Midbrain (tissue), 1 donor: ENCODE measurements at places on chromosomes 7 and 10.

- DNase-seq, result no peak
Observed at GRCh38 chr10:79454259-79454658, 8.8 kb upstream of the ZCCHC24 start.

DNA sequence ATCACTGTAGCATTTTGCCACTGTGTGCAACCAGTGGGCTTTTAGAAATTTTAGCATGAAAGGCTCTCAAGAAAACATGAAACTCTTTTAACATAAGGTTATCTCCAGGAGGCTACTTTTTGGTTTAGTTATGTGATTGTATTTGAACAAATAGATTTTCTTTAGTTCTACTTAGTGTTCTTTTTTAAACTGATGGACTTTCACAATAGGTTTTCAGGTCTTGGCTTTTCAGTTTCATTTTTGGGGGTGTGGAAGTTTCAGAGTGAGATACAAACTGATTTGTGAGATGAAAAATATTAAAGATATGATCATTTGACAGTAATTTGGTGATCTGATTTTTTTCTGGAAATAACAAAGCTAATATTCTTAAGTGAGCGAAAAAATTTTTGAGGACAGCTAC lies 344.1 kb downstream of the PHF14 start:
- DNase-seq, result no peak

DNA sequence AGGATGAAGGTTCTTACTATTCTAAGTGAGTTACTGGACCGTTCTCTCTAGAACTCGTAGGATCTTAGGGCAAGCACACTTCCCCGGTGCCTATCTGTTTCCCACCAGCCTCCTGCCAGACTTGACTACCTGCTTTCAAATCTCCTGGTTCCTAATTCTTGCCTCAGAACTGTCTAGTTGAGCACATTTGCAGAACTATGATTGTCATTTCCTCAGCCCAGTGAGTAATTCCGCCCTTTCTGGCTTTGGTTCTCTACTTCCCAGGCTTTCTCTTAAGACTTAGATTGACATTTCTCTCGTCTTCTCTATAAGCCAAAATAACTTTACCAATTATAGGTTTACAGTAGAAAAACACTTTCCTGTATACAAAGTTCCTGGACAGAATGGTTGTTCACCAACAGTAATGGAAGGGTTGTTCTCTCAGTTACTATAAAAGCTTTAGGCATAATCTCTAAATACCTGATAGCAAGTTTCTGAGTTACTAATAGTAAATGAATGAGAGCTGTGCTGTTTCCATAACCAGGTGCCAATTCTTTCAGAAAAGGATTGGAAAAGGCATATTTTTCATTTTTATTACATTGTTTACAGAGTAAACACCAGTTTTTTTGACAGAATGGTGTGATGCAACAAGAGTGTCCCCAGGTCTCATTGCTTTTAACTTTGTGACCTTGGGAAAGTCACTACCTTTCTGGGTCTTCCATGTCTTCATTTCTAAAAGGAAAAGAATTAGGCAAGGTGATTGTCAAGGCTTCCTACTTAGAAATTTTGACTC lies 41.1 kb downstream of the PLEKHA8 start:
- no peak for DNase-seq

DNA sequence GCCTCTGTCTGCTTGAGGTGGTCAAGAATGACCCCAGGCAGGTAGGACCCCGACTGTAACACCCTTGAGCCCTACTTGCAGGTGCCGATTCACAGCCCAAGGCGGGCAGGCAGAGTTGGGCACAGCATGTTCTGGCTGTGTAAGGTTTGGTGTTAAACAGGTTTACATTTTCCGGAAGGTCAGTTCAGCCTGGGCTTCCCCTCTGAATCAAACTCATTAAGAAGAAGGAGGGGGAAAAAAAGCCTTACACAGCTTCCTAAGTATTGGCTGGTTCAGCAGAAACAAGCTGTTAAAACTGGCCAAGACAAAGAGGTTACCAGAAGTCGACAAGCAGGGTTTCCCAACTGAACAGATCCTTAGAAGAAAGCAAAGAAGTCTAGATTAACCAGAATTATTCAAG lies 132.7 kb downstream of the PRPF18 start:
- no peak for DNase-seq

DNA sequence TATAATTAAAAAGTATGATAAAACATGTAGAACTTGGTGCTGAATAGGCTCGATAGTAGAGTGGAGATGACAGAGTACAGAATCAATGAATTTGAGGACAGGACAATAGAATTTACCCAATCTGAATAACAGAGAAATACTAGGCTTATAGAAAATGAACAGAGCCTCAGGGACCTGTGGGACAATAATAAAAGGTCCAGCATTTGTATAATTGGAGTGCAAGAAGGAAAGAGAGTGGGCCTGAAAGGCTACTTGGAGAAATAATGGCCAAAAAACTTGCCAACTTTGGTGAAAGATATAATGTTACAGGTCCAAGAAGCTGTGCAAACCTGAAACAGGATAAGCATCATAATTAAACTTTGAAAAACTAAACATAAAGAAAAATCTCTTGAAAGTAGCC lies 227.3 kb downstream of the CXCL12 start:
- DNase-seq, result no peak

GRCh38 chr10:50310560-50311174 lies 59.4 kb upstream of the ASAH2 start:
- no peak for DNase-seq

DNA sequence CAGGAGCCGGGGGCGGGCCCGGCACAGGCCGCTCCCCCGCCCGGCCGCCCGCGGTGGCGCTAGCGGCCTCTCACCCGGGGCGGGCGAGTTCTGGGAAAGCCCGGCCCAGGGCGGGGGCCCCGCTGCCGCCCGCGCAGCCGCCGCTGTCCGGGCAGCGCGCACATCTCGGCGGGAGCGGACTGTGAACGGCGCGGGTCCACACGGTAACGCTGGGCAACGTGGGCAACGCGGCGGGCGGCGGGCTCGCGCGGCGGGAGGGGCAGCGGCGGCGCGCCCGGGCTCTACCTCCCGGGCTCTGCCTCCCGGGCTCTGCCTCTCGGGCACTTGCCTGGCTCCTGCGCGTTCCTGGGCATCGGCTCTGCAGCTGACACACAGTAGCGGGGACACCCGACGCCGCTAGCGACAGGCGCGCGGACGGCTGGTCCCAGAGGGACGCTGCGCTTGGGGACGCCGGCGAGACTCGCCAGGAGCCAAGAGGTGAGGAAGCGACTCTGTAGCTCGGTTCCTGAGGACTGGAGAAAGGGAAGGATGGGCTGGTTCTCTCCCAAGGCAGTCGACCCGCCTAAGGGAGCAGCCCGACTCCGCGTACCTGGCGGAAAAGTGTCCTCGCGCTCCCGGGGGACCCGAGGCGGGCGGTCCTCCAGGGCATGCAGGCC lies at the start of gene PLCE1:
Gene PLCE1, plus strand, starts transcription at position 150 of the 656 bp plus-strand sequence. CDS start 37,116 bp downstream, outside the sequence.
- DNase-seq, result peak; percentile 35

- no peak for DNase-seq
Observed at GRCh38 chr7:92446869-92447344, 375 bp upstream of the GATAD1 start.

- no peak for DNase-seq
Observed at GRCh38 chr7:50531928-50532327, 33.3 kb downstream of the DDC start.

GRCh38 chr10:118153287-118153686 lies 106.5 kb upstream of the RAB11FIP2 start:
- DNase-seq, result no peak

DNA sequence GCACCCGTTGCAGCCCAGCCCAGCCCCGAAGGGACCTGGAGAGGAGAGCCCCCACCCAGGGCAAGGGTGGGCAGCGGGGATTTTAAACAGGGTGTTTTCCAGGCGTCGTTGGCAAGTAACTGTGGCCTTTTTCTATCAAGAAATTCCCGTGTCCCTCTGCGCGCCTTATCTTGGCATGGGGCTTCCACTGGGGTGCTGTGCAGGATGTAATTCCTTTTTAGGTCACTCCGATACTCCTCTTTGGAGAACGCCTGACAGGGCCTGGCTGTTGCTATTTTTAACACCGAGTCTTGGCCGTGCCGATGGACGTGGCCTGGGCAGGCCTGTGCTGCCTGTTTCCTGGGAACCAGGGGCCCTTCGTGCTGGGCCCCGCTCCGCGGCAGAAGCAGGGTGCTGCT lies 93.8 kb downstream of the INPP5A start:
- no peak for DNase-seq

DNA sequence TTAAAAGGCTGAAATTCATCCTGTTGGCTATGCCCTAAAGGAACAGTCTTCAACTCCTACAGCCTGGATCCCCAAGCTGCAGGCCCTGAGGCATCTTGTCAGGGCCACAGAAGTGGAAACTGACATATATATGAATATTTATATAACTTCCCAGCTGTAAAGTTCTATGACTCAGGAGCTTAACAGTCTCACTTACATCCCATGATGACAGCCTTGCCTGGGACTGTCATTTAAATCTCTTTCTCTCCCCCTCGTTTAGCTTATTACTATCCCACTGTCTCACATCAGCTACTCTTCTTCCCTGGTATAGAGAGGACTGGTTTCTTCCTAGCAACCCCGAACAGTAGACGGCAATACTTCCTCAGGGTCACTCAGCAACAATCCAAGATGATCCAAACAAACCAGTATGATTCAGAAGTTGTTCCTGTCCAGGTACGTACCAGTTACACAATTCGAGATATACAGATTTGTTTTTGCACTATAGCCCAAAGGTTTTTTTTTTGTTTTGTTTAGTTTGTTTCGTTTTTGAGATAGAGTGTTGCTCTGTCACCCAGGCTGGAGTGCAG lies 22.7 kb downstream of the KIAA1549 start:
- DNase-seq, result no peak

GRCh38 chr10:25766213-25766612 lies 167.8 kb upstream of the MYO3A start:
- no peak for DNase-seq

- DNase-seq, result no peak
Observed at GRCh38 chr7:44108768-44109750, 4.9 kb downstream of the AEBP1 start.

- DNase-seq, result no peak
Observed at GRCh38 chr7:2358968-2359527, 4.4 kb downstream of the EIF3B start.

DNA sequence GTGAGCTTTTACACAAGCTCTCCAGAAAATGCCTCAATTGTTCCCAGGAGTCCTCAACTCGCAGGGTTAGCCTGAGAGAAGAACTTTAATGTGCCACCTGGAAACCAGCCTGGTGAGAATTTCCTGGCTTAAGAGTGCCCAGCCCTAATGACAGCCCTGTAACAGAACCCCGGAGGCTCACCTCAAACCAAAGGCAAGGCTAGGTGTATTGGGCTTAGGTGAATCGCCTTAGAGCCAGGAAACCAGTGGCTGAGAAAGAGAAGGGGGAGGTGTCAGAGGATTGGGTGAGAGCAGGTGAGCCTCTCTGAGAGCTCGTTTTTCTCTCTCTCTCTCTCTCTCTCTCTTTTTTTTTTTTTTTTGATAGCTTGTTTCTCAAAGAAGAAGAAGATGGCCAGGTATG lies 7.3 kb downstream of the OCM2 start:
- DNase-seq, result no peak

DNA sequence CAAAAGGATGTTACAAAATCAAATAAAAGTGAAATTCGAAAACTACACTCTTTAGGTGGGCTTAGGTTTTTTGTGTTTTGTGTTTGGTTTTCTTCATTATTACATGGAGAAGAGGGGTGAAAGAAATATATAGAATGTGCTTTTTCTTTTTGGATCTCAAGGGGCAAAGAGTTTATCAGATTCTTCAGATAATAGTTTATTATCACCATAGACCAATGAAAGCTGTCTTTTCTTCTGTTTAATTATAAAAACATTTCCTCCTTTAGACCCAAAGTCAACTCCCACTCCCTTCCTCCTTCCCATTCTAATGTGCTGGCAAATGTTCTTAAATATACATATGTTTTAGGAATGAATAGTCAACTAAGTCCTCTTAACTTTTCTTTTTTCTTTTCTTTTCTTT lies 167.6 kb downstream of the AKR1D1 start:
- no peak for DNase-seq

- no peak for DNase-seq
Observed at GRCh38 chr7:91168871-91169829, 95.1 kb upstream of the FZD1 start.

DNA sequence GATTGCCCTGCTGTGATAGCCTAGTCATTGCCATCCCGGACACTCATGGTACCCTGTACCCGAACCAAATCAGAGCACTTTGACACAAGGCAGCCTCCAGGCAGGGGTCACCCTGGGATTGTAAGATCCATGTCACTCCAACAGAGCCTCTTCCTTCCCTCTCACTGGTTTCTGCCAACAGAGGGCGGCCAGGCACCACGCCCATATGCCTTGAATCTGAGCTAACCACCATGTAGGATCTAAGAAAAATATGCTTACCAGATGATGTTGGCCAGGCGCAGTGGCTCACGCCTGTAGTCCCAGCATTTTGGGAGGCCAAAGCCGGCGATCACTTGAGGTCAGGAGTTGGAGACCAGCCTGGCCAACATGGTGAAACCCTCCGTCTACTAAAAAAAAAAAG lies 389.2 kb upstream of the KLF6 start:
- no peak for DNase-seq

- DNase-seq, result no peak
Observed at GRCh38 chr10:47165168-47165710, 134.8 kb upstream of the GDF10 start.

DNA sequence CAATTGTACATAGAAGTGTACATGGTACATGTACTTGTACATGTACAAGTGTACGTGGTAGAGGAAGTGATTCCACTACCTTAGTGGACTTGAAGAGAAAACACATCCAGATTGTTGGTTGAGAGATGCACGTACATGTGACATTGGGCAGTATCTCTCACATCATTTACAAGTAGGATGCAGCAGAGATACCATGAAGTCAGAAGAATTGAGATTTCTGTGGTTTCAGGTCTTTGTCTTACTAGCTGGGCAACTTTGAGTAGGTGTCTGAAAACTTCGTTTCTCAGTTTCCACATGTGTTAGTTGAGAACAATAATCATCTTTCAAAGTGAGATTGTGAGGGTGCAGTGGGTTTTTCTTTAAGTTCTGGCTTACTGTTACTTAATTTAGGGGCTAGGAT lies 21.5 kb downstream of the CLDN12 start:
- no peak for DNase-seq

- no peak for DNase-seq
Observed at GRCh38 chr10:10589540-10590303, 427.9 kb upstream of the CELF2 start.

DNA sequence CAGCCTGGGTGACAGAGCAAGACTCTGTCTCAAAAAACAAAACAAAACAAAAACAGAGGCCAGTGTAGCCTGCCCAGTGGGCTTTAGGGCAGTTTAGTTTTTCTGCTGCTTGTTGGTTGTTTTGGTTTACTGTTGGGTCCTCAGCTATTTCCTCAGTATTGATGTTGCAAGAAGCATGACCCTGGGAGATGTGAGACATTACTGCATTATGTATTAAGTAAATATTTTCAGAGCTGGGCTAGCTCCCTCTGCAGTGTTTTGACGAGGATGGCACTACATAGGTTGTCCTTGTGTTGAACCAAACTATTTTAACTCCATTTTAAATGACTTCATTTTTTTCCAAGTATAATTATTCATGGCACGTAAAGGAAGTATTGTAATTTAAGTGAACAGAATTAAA lies 4.8 kb downstream of the AKAP9 start:
- DNase-seq, result peak; percentile 28

DNA sequence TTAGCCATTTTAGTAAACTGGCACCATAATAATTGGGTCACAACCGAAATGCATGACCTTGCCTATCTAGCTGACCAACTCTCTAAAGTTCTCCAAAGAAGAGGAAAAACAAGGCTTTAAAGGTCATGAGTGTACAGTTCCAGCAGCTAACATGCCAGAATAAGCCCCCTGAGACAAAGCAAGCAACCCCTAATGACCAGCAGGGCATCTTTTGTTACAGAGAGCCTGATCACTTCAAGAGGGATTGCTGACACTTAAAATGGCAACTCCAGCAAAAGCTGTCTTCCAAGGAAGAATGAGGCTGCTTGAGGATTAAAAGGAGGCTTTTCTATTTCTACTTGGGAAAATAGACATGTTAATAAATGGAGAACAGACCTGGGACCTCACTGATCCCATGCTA lies 213.6 kb downstream of the CDC14C start:
- DNase-seq, result no peak
